ENCODE measurements at places on chromosomes 7 and 10. TPM values are rescaled to one million over a fixed set of nuclear protein-coding genes. Genes with fewer than 3 reads are reported as not detected.

GRCh38 chr10:52539463-52539862, 225.4 kb downstream of the DKK1 start:
- H3K4me1 ChIP-seq = no peaks in the 10 kb centered on the region
- no peak overlapping the region for H3K4me3 ChIP-seq
- no peaks in the 10 kb centered on the region for H3K27me3 ChIP-seq
- no peak overlapping the region for H3K27ac ChIP-seq

GRCh38 chr7:35657125-35657524, 37.8 kb downstream of the HERPUD2 start:
- H3K27me3 ChIP-seq = no peaks in the 10 kb centered on the region
- no peak for DNase-seq
- no peaks in the 10 kb centered on the region for H3K4me1 ChIP-seq
- H3K36me3 ChIP-seq = no peaks in the 10 kb centered on the region

DNA sequence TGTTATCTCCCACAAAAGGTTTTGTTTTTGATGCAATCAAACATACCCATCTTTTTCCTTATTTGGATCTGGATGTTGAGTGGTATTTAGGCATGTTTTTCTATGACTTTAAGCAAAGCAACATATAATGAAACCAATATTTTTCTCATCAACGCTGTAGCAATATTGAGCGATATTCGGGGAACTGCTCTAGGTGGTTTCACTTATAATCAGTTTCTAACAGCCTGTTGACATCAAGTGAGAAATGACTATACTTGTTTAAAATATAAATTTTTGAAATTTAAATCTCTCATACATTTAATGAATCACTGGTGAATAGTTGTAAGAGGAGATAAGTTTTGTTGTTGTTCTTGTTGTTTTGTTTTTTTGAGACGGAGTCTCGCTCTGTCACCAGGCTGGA, 52.8 kb upstream of the CCAR1 start:
- no peak overlapping the region for H3K27ac ChIP-seq

DNA sequence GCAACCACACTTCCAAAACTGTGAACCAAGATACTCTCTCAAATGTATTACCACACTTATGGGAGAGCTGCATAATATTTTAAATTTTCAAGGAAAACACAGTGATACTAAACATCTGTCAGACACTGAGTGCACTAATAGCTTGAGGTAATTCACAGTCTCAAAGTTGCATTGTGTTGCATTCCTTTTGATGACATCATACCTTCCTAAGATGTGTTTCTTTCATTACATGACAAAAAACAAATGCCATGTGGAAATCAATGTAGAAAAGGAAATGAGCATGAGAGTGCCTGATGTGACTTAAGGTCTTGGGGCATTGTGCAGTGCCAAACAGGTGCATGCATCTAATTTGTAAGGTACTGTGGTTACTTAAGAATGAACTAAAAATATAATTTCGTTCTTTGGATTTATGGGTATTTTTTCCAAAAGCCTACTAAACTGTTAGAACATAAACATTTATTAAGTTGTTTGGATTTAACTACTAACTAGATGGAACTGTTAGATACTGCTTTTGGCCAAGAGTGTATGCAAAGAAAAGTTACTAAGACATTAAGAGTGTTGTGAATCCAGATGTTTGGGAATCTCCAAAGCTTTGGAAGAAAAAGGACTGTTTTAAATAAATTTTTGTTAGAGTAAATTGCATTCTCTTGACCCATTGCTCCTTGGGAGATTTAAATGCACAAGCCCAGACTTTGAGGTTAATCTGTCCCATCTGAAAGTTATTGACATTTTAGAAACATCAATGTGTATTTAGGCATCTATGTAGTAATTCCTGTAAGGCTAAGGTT, 496.2 kb upstream of the SEMA3D start:
- no peak overlapping the region for H3K27ac ChIP-seq
- DNase-seq = no peak
- H3K4me1 ChIP-seq = no peaks in the 10 kb centered on the region
- H3K27me3 ChIP-seq = no peaks in the 10 kb centered on the region

DNA sequence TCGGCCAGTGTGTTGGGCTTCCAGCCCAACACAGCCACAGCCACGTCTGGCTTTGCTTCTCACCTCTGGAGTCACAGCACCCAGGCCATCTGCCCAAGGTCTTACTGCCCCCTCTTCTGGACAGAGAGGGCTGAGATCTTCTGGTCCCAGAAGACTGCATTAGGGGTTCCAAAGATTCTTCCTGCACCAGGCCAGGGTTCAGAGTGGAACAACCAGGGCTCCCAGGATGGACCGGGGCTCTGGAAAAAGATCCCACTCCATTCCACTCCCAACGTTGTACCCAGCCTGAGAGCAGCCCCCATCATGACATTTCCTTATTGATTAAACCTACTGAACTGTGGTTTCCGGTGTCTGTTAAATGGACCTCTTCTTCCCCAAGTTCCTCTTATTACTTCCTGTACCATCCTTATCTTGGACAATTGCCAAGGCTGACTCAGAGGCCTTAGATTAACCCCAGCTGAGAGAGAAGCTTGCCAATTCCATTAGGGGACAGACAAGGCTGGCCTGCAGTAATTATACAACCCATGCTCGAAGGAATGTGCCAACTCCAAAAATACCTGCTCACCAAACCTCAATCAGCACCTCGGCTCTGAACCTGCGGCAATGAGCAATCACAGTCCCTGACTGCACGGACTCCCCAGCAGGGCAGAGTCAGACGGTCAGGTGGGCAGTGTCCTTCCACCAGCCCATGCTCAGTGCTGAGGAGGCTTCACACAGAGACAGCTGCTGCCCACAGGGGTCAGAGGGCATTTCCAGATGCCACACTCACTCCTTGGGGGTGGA, 47.9 kb upstream of the NPFFR1 start:
- peak overlapping the region; percentile 81 for H3K27ac ChIP-seq
- DNase-seq = peak; percentile 59
- no peaks in the 10 kb centered on the region for H3K36me3 ChIP-seq
- H3K27me3 ChIP-seq = no peaks in the 10 kb centered on the region
- no peak overlapping the region for H3K4me3 ChIP-seq

GRCh38 chr10:97704341-97704740, 9.2 kb upstream of the MARVELD1 start:
- H3K4me1 ChIP-seq = no peaks in the 10 kb centered on the region
- H3K27me3 ChIP-seq = no peaks in the 10 kb centered on the region
- H3K27ac ChIP-seq = no peak overlapping the region
- H3K4me3 ChIP-seq = no peak overlapping the region
- H3K36me3 ChIP-seq = no peaks in the 10 kb centered on the region

DNA sequence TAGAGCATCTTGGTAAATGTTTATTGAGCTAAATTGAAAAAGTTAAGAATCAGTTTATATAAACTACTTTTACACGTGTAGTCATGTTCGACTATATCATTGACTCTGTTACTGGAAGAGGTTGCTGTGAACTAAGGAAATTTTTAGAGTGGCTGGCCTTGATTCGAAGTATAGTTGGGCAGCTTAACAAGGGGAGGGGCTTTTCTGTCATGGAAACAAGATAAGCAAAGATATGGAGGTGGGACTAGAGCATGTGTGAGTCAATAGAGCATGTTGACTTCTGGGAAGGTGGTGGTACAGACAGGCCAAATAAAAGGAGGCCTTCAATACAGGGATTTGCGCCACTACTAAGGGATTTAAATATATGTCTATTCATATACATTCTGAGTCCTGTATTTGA, 7.6 kb downstream of the ATP5F1C start:
- H3K27me3 ChIP-seq = no peaks in the 10 kb centered on the region
- no peak overlapping the region for H3K4me3 ChIP-seq
- H3K27ac ChIP-seq = peak overlapping the region; percentile 39
- H3K4me1 ChIP-seq = peaks cover 62% of the 10 kb centered on the region

DNA sequence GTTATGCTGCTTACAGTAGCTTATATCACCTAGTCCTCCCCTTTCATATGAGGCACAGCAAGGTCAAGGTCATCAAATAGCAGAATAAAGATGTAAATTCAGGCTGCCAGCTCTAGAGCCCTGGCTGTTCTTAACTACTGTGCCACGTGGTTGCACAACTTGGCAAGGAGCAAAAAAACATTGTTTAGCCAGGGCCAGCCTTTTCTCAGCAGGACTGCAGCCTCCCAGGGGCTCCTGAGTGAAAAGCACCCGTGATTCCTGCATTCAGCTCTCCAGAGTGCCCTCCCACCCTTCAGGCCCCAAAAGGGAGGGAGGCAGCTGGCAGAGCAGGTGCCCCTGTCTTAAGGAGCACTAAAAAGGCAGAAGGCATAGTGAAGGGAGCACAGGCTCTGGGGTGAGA, 31.8 kb upstream of the TM9SF3 start:
- H3K27me3 ChIP-seq = no peaks in the 10 kb centered on the region
- no peaks in the 10 kb centered on the region for H3K4me1 ChIP-seq
- H3K27ac ChIP-seq = no peak overlapping the region

GRCh38 chr10:84921701-84922100, 593.3 kb downstream of the CCSER2 start:
- no peak overlapping the region for H3K4me3 ChIP-seq
- no peaks in the 10 kb centered on the region for H3K36me3 ChIP-seq
- no peaks in the 10 kb centered on the region for H3K4me1 ChIP-seq
- H3K27ac ChIP-seq = no peak overlapping the region
- DNase-seq = no peak

- no peaks in the 10 kb centered on the region for H3K36me3 ChIP-seq
- no peak for DNase-seq
- H3K27me3 ChIP-seq = no peaks in the 10 kb centered on the region
- H3K27ac ChIP-seq = no peak overlapping the region
- H3K4me1 ChIP-seq = peaks cover 5% of the 10 kb centered on the region
Measured at GRCh38 chr10:3757250-3757637, 27.8 kb downstream of the KLF6 start.

DNA sequence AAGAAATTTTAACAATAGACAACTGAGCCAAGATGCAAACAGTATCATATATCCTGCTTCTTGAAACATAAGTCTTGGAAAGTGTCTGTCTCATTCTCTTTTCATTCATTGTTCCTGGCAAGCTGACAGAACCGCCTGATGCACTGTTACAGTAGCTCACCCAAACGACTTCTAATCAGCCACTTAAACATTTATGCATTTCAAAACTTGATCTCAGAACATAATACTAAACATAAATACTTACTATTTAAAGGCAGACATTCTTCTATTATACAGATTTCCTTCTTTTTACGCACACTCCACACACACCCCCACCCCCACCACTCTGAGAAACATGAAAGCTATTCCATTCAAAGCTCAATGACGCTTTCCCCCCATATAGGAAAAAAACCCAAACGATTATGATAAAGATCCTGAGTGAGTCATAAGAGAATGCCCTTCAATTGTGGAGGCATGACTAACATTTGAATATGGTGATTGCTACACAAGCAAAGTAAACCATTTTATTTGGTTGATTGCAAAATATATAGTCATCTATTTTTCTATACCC, 30.5 kb downstream of the SHTN1 start:
- H3K4me3 ChIP-seq = no peak overlapping the region
- DNase-seq = no peak
- H3K27me3 ChIP-seq = no peaks in the 10 kb centered on the region
- no peaks in the 10 kb centered on the region for H3K36me3 ChIP-seq
- no peaks in the 10 kb centered on the region for H3K4me1 ChIP-seq

DNA sequence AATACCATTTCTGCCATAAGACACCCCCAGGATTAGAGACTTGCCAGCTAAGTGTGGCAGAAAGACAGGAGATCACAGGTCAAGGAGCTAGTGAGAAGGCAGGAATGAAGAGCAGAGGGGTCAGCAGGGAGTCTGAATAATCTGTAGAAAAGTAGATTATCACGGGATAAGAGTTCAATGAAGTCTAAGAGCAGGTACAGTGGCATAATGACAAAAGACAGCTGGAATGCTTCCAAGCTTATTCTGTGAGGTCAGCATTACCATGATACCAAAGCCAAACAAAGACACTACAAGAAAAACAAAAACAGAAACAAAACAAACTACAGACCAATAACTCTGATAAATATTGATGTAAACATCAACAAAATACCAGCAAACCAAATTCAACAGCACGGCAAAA, 20.8 kb downstream of the PILRA start:
- no peaks in the 10 kb centered on the region for H3K4me1 ChIP-seq
- H3K27ac ChIP-seq = no peak overlapping the region
- DNase-seq = no peak
- H3K36me3 ChIP-seq = no peaks in the 10 kb centered on the region
- no peak overlapping the region for H3K4me3 ChIP-seq

DNA sequence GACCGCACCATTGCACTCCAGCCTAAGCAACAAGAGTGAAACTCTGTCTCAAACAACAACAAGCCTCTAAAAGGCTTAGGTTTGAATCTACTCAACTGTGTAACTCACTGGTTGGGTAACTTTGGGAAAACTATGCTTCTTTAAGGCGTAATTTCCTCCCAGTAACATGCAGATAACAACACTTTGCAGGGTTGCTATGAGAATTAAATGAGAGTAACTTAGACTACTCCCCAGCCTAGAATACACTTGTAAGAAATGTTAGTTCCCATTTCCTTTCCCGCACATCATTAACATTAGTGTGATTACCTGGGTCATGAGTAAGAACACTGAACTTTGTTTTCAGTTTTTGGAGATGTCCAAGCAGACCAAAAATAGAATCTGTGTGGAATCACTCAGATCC, 5.4 kb upstream of the MYPN start:
- peaks cover 52% of the 10 kb centered on the region for H3K4me1 ChIP-seq
- no peaks in the 10 kb centered on the region for H3K36me3 ChIP-seq
- H3K4me3 ChIP-seq = no peak overlapping the region
- DNase-seq = no peak

DNA sequence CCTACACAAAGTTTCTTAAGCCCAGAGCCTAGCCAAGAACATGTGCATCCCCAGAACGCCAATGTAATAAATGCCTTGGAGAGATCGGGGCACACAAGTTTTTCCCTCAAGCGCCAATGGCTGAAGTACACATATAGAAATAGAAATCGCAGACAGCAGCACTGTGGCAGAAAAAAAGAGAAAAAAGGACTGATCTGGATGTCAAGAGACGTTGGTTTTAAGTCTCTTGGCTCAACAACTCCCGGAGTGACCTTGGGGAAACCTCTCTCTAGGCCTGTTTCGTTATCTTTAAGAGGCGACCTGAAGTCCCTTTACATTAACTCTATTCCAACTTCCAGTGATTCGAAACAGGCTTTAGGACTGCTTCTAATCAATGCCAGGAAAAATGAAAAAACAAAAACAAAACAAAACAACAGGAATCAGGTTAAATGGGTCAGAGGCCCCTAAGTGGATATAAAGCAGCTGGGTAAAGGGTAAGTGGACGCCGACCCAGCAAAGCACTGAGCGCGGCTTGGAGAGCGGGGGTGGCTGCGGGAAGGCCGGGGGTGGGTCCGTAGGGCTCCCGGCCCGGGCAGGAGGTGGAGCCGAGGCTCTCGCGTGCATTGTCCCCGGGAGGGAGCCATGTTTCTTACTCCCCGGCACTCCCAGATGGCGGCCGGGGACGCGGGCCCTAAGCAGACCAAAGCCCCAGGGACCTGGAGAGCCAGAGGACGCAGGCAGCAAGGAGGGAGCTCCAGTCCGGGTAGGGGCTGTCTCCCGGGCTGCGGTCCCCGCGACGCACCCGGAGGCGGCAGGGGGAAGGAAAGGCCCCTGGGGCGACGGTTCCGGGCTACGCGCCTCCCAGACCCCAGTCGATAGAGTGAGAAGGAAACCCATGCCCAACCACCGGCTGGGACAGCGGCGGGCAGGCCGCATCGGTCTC, 757 bp downstream of the EIF3A start:
- peak overlapping the region; percentile 96 for H3K27ac ChIP-seq
- H3K4me3 ChIP-seq = peak overlapping the region; percentile 94
- no peaks in the 10 kb centered on the region for H3K36me3 ChIP-seq
- no peaks in the 10 kb centered on the region for H3K27me3 ChIP-seq
- DNase-seq = peak; percentile 64
- peaks cover 30% of the 10 kb centered on the region for H3K4me1 ChIP-seq

Gene MCM10
- 0.75 TPM for total RNA-seq

Gene ZNF783
- 6.9 TPM for total RNA-seq

Gene TLX1
- total RNA-seq = not detected

Gene ASIC3
- total RNA-seq = 2.9 TPM

Gene GCK
- total RNA-seq = not detected

Gene SAMD9L
- total RNA-seq = 2.3 TPM

Gene MMP21
- not detected for total RNA-seq

Gene SLC13A1
- total RNA-seq = not detected

Gene PTPN20
- 4.9 TPM for total RNA-seq

Data from gastrocnemius medialis (tissue), 4 donors.